Right atrium auricular region (tissue), 2 donors: ENCODE measurements at places on chromosomes 5 and 9. TPM values are rescaled to one million over a fixed set of nuclear protein-coding genes. Genes with fewer than 3 reads are reported as not detected.

GRCh38 chr5:36423578-36424307, 122.0 kb upstream of the RANBP3L start:
- H3K36me3 ChIP-seq, result no peaks in the 10 kb centered on the region
- no peaks in the 10 kb centered on the region for H3K4me1 ChIP-seq
- no peak for DNase-seq
- no peak overlapping the region for H3K27ac ChIP-seq
- H3K4me3 ChIP-seq, result no peak overlapping the region

- no peak overlapping the region for H3K27ac ChIP-seq
- no peaks in the 10 kb centered on the region for H3K27me3 ChIP-seq
- H3K4me3 ChIP-seq, result no peak overlapping the region
- no peaks in the 10 kb centered on the region for H3K4me1 ChIP-seq
- H3K36me3 ChIP-seq, result peaks cover 6% of the 10 kb centered on the region
- DNase-seq, result no peak
Observed at GRCh38 chr9:133377721-133378216, 1.6 kb downstream of the STKLD1 start.

GRCh38 chr9:133962341-133962740, 29.8 kb downstream of the VAV2 start:
- no peaks in the 10 kb centered on the region for H3K27me3 ChIP-seq
- no peaks in the 10 kb centered on the region for H3K36me3 ChIP-seq
- no peak for DNase-seq
- H3K27ac ChIP-seq, result no peak overlapping the region
- no peaks in the 10 kb centered on the region for H3K4me1 ChIP-seq

DNA sequence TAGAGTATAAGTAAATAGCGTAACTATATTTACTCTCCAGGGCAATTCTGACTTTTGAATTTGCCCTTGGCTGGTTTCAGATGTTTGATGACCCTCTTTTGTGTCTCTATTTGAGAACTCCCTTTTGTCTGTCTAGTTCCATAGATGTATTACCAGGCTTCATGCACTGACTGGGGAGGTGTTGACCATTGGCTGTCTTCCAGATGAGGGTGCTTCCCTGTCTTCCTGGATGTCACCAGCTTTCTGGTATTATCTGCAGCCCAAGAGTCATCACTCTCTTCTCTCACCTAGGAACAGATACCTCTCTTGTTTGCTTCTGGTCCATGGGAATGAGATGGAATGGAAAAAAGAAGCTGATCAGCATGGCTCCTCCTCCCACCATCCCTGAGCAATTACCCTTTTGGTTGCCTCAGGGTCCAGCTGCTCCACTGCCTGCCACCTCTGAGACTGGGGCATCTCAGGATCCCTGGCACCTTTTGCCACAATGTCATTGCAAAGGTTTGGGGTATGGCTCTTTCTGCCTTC, 58.7 kb upstream of the TMED7 start:
- H3K27me3 ChIP-seq, result no peaks in the 10 kb centered on the region
- H3K36me3 ChIP-seq, result no peaks in the 10 kb centered on the region
- H3K27ac ChIP-seq, result no peak overlapping the region
- DNase-seq, result no peak

DNA sequence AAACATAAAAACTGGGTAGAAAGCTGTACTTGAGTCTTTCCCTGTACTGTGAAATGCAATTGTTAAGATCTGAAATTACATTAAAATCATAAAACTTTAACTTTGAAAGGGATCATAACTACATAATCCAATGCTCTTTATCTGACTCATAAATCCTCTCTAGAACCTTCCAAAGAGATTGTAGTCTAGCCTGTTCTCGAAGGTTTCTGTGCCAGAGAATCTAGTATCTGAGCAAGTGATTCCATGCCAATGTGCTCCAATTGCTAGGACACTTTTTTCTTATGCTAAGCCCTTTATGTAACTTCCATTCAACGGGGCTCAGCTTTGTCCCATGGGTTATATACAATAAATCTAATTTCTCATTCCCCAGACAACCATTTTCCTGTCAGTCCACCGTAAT, 21.1 kb downstream of the DDX31 start:
- no peaks in the 10 kb centered on the region for H3K27me3 ChIP-seq
- no peaks in the 10 kb centered on the region for H3K4me1 ChIP-seq
- DNase-seq, result no peak
- H3K27ac ChIP-seq, result no peak overlapping the region

DNA sequence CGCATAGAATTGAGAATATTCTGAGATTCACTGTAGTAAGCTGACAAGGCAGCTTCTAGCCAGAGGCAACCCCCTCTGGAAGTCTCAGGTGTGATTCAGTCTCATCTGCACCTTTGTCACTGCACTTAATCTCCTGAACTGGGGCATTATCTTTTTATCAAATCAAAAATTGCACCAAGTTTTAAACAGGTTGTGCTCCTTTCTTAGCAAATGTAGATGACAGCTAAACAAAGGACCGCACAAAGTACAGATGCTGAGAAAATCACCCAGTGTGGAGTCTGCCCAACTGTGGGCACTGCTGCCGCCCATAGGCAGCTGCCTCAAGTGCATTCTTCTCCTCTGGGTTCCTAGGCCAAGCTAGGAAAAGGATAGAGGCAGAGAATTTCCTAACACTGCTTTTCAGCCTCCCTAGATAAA, 51.1 kb downstream of the STARD4 start:
- H3K4me1 ChIP-seq, result no peaks in the 10 kb centered on the region
- no peaks in the 10 kb centered on the region for H3K36me3 ChIP-seq
- H3K4me3 ChIP-seq, result no peak overlapping the region
- no peak for DNase-seq
- no peak overlapping the region for H3K27ac ChIP-seq

DNA sequence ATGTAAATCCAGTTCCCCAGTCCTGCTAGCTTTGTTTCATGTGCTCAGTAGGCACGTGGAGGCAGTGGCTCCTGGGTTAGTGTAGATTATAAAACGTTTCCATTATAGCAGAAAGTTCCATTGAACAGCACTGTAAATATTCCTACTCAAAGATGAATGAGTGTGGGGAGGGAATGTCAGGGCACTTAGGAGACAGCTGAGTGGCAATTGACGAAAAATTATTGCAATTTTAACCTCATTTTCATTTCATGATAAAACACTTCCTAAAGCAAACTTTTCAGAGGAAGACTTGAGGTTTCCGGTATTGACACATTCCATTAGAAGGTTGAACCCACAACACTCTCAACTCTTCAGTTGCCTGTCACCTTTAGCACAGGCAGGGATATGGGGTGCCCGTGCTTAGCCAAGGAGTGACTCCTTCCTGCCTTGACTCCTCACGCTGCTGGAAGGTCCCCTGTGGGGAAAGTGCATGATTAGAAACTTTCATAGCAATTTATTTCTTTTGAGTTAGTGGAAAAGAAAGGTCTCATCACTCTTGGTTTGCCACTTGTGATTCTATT, 41.2 kb downstream of the SLC46A2 start:
- peaks cover 12% of the 10 kb centered on the region for H3K36me3 ChIP-seq
- H3K27me3 ChIP-seq, result no peaks in the 10 kb centered on the region
- H3K4me3 ChIP-seq, result no peak overlapping the region
- H3K27ac ChIP-seq, result no peak overlapping the region

GRCh38 chr9:15227491-15227890, 79.5 kb downstream of the TTC39B start:
- H3K4me1 ChIP-seq, result no peaks in the 10 kb centered on the region
- no peak overlapping the region for H3K4me3 ChIP-seq
- no peaks in the 10 kb centered on the region for H3K27me3 ChIP-seq
- no peaks in the 10 kb centered on the region for H3K36me3 ChIP-seq
- no peak for DNase-seq
- no peak overlapping the region for H3K27ac ChIP-seq

DNA sequence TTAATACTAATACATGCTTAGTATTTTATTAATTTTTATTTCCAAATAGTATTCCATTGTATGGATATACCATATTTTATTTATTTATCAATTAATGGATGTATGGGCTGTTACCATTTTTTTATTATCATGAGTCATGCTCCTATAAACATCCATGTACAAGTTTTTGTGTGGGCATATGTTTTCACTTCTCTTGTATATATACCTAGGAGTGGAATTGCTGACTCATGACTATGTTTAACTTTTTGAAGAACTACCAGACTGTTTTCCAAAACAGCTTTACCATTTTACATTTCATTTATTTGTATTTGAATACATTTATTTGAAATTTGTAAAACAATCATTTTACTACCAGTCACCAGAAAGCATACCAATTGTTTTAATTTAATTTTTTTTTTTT, 14.1 kb upstream of the LRRC19 start:
- H3K4me1 ChIP-seq, result no peaks in the 10 kb centered on the region
- H3K4me3 ChIP-seq, result no peak overlapping the region
- peaks cover 44% of the 10 kb centered on the region for H3K36me3 ChIP-seq
- DNase-seq, result no peak
- no peaks in the 10 kb centered on the region for H3K27me3 ChIP-seq
- H3K27ac ChIP-seq, result no peak overlapping the region

- H3K27ac ChIP-seq, result no peak overlapping the region
- no peaks in the 10 kb centered on the region for H3K4me1 ChIP-seq
- DNase-seq, result no peak
- no peaks in the 10 kb centered on the region for H3K36me3 ChIP-seq
Observed at GRCh38 chr5:5880077-5880763, 457.7 kb downstream of the ICE1 start.

DNA sequence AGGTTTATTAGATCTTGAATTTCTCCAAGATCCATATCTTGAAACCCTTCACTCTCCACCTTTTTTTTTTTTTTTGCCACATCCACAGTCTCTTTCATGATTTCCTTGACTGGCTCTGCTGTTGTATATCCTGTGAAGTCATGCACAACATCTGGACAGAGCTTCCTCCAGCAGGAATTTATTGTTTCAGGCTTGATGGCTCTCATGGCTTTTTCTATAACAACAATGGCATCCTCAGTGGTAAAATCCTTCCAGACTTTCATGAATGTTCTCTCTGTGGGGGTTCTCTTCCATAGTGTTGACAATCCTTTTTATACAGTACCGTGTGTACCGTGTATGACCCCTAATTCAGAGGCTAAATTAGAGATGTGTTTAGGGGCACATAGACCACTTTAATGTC, 24.0 kb downstream of the RANBP17 start:
- no peaks in the 10 kb centered on the region for H3K36me3 ChIP-seq
- H3K27me3 ChIP-seq, result no peaks in the 10 kb centered on the region
- no peak overlapping the region for H3K27ac ChIP-seq
- no peak overlapping the region for H3K4me3 ChIP-seq
- no peak for DNase-seq

The CD274 gene
- 6.6 TPM for total RNA-seq

The SOWAHA gene
- not detected for total RNA-seq

The PCDHGA7 gene
- 6.1 TPM for total RNA-seq

The RAPGEF6 gene
- total RNA-seq, result 10.0 TPM

The AIF1L gene
- total RNA-seq, result 27.3 TPM
